Naive thymus-derived CD4-positive, alpha-beta T cell (primary cell): ENCODE measurements at places on chromosomes 5 and 9. TPM values are rescaled to one million over a fixed set of nuclear protein-coding genes. Genes with fewer than 3 reads are reported as not detected.

GRCh38 chr9:27421577-27421976 lies 102.5 kb upstream of the IFNK start:
- no peak for DNase-seq

SPATA9 gene
- not detected for polyA plus RNA-seq

C9orf50 gene
- not detected for polyA plus RNA-seq

INSYN2B gene
- polyA plus RNA-seq, result 0.08 TPM
